Stimulated activated CD4-positive, alpha-beta T cell treated with anti-CD3 and anti-CD28 coated beads, Interleukin-4, amount 100 ng/mL, for 24 hours (primary cell): ENCODE measurements at places on chromosomes 5 and 9.
A peak's percentile ranks its signal among the peaks of the same experiment; 100 is the strongest.

GRCh38 chr9:99778836-99779235 lies 42.8 kb upstream of the NR4A3 start:
- DNase-seq: no peak

DNA sequence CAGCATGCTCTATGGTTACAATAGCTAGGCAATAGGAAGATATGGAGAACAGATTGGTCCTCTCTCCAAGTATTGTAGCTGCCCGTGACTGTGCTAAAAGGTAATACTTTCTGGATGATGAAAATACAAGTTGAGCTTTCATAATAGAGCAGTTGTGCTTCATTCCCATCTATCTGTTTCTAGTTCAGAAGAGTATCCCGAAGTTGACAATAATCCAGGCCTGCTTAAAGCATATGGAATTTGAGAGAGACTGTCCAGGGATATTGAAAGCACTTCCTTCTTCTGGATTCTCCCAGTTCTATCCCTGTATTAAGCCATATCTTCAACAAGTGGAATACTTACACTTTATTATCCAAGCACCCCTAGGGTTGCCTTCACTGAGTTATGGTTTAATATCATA lies 350.4 kb downstream of the EFNA5 start:
- DNase-seq: no peak

GRCh38 chr5:123671711-123672456 lies 159.9 kb downstream of the CSNK1G3 start:
- DNase-seq: no peak

DNA sequence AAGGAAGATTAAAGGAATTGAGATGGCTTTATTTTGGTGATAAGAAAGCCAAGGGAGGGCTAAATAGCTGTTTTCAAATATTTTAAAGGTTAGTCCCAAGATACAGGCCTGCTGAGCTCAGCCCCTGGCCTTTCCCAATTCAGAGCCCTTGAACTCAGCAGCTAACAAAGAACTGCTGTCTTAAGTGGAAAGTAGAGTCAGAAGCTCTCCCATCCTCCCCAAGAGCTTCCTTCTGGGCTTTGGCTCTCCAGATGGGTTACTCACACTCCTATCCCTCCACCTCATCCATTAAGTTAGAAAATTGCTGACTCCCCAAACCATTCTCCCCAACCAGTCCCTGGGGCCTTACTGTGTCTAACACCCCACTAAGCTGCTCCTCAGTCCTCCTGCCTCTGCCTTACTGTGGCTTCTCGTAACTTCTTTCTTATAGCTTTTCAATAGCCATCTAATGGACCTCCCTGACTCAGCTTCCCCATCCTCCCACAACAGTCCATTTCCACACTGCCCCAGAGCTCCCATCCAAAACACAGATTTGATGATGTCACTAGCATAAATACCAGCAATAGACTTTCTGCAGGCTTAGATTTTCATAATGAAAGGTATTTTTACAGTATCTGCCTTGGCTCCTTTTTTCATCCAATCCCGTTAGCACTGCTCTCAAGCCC lies 239.1 kb downstream of the ENC1 start:
- no peak for DNase-seq

DNA sequence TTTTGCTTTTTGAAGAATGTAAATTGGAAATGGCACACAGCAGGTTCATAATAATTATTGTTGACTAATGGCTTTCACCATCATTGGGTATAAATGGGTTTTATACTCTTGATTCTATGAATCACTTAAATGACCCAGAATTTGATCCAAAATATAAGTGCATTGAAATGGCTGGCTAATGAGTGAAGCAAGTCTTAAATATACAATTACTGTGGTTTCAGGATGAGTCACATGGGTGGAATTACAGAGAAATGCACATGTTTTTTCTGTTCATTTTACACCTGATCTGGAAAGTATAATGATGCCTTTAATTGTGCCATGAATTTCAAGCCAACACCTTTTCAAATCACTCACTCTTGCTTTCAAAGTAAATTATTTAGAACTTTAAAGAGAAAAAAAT lies 380.8 kb upstream of the CD180 start:
- DNase-seq: no peak

DNA sequence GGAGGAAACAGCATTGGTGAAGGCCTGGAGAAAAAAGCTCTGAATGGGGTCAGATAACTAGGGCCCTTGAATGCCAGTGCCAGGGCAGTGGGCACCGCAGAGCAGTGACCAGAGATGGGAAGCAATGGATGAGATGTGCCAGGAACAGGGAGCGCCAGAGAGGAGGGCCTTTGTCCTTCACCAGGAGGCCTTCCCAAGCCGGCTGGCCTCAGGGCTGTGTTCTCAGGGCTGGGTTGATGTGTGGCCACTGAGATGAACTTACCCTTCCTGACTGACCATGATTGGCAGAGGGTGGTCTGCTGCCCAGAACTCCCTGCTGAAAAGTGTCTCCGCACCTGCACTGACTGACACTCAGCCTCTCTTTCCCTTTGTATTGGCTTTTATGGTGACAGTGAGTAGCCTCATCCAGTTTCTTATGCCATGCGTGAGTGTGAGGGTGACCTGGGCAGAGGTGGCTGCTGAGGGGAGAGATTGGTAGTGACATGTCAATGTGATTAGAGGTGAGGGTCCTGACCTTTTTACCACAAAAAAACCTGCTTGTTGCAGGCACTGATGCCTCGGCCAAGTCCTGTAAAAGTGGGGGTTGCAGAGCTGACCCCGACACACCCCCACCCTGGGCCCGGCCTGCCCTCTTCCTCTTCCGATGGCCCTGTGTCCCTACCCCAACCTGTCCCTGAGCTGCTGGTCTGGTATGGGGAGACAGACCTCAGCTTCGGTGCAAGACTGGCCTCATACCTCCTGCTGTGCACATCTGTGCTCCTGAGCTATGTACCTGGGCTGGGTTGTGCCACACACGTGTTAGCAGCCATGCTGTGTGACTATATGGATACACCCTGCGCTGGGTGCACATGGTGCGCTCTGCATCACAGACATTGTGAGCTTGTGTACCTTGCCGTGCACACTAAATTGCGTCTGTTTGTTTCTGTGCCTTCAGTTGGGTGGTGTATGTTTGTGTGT lies 57.1 kb upstream of the PSD2 start:
- DNase-seq: no peak

GRCh38 chr5:179264783-179265513 lies 80.3 kb downstream of the ADAMTS2 start:
- DNase-seq: no peak

GRCh38 chr9:124828489-124829333 lies 24.5 kb upstream of the WDR38 start:
- no peak for DNase-seq

- DNase-seq: no peak
These were observed 3.4 kb downstream of the GARNL3 start for GRCh38 chr9:127267793-127268525.

- DNase-seq: no peak
These were observed 191.7 kb downstream of the CDK5RAP2 start for GRCh38 chr9:120388003-120388855.

GRCh38 chr9:137046088-137046787 lies at the start of gene NPDC1:
Gene NPDC1, minus strand, starts transcription at chr9:137046177. Its CDS starts 188 bp downstream, at chr9:137045989.
- DNase-seq: peak; percentile 85
